ENCODE measurements at places on chromosomes 3 and 15.

GRCh38 chr3:168090306-168091085, 5.2 kb downstream of the GOLIM4 start:
- no peak overlapping the region for H3K27ac ChIP-seq
- H3K4me1 ChIP-seq: peaks cover 60% of the 10 kb centered on the region
- no peak for DNase-seq
- peaks cover 25% of the 10 kb centered on the region for H3K36me3 ChIP-seq
- H3K27me3 ChIP-seq: no peaks in the 10 kb centered on the region
- no peak overlapping the region for H3K4me3 ChIP-seq

GRCh38 chr3:18018491-18019160, 276.2 kb upstream of the TBC1D5 start:
- H3K27me3 ChIP-seq: no peaks in the 10 kb centered on the region
- H3K27ac ChIP-seq: no peak overlapping the region
- H3K4me3 ChIP-seq: no peak overlapping the region
- no peaks in the 10 kb centered on the region for H3K4me1 ChIP-seq
- no peaks in the 10 kb centered on the region for H3K36me3 ChIP-seq
- DNase-seq: no peak

DNA sequence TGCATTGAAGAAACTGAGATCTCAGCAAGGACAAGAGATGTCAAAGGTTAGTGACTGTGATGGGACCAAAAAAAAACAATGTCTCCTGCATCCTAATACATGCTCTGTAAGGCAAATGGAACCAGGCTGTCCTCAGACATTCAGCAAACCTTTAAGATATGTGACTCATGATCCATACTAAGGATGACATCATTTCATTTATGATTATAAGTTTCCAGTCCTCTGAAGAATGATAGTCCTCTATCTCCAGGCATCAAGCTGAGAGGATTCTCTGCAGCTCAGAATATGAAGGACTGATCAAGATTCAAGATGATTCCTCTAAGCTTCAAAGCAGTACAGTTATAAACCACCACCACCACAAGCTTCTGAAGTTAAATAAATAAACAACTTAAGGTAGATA, 47.6 kb downstream of the SSR3 start:
- no peak overlapping the region for H3K27ac ChIP-seq
- no peaks in the 10 kb centered on the region for H3K36me3 ChIP-seq
- H3K27me3 ChIP-seq: peaks cover 16% of the 10 kb centered on the region
- H3K4me1 ChIP-seq: no peaks in the 10 kb centered on the region

- no peaks in the 10 kb centered on the region for H3K36me3 ChIP-seq
- H3K27me3 ChIP-seq: peaks cover 13% of the 10 kb centered on the region
- H3K27ac ChIP-seq: no peak overlapping the region
- no peaks in the 10 kb centered on the region for H3K4me1 ChIP-seq
- no peak for DNase-seq
These were observed 264.8 kb upstream of the NSMCE3 start for GRCh38 chr15:29534378-29534777.

DNA sequence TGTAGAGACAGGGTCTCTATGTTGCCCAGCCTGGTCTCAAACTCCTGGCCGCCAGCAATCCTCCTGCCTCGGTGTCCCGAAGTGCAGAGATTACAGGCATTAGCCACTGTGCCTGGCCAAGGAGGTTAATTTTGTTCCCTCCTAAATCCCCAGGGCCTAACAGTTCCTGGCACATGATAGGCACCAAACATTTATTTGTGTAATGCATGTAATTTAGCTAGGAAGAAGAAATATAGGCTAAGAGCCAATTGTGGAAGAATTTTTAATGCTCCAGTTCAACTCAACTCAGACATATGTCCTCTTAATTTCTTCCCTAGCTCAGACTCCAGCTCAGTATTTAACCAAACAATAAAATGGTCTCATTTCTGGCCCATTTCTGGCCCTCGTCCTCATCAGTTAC, 7.7 kb upstream of the ZNF592 start:
- no peaks in the 10 kb centered on the region for H3K27me3 ChIP-seq
- no peak overlapping the region for H3K27ac ChIP-seq
- peaks cover 25% of the 10 kb centered on the region for H3K4me1 ChIP-seq
- no peak overlapping the region for H3K4me3 ChIP-seq
- peaks cover 3% of the 10 kb centered on the region for H3K36me3 ChIP-seq
- no peak for DNase-seq

- DNase-seq: no peak
- H3K4me1 ChIP-seq: no peaks in the 10 kb centered on the region
- no peak overlapping the region for H3K27ac ChIP-seq
- no peaks in the 10 kb centered on the region for H3K27me3 ChIP-seq
These were observed 35.0 kb downstream of the SATB1 start for GRCh38 chr3:18390024-18390660.

DNA sequence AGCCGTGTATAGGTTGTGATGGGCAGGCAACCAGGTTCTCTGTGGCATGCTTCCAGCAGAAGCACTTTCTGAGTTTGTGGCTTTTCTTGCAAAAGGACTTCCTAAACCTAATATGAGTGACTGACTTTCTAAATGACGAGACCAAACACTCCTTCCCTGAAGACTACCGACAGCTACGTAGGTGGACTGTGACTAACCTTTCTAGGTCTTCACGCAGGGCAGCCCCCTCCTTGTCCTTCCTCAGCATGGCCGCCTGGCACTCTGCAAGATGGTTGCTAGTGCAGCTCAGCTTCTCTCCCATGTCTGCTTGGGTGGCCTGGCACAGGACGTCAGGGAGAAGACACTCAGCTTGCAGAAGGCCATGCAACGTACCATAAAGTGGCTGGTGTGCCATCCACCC, 20.9 kb downstream of the CXCR6 start:
- no peak for DNase-seq
- no peak overlapping the region for H3K4me3 ChIP-seq
- H3K27me3 ChIP-seq: no peaks in the 10 kb centered on the region
- no peaks in the 10 kb centered on the region for H3K4me1 ChIP-seq

DNA sequence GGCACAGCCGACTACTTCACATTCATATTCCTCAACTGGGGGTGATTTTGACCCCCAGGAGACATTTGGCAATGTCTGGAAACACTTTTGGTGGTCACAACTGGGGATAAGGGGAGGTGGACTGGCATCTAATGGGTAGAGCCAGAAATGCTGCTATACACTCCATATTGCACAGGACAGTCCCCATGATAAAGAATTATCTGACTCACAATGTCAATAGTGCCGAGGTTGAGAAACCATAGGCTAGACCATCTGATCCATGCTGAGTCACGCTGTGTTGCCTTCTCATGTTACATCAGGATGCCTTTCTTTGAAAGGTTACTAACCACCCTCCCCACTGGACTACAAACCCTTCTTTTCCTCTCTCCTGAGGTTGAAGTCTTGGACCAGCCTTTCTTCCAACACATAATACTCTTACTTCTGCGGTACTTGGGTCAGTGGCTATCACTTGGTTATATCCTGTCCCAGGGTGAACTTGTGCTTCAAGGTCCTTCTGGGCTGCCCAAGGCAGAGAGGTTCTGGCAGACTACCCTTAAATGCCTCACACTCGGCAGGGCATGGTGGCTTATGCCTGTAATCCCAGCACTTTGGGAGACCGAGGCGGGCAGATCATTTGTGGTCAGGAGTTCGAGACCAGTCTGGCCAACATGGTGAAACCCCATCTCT, 68.8 kb downstream of the CTNNB1 start:
- peak; percentile 67 for DNase-seq
- no peak overlapping the region for H3K4me3 ChIP-seq
- peaks cover 23% of the 10 kb centered on the region for H3K4me1 ChIP-seq
- H3K36me3 ChIP-seq: no peaks in the 10 kb centered on the region
